Fibroblast of upper back skin (primary cell): ENCODE measurements at places on chromosomes 7 and 10.

GRCh38 chr7:129703751-129704150, 92.2 kb downstream of the NRF1 start:
- peak; percentile 33 for DNase-seq

DNA sequence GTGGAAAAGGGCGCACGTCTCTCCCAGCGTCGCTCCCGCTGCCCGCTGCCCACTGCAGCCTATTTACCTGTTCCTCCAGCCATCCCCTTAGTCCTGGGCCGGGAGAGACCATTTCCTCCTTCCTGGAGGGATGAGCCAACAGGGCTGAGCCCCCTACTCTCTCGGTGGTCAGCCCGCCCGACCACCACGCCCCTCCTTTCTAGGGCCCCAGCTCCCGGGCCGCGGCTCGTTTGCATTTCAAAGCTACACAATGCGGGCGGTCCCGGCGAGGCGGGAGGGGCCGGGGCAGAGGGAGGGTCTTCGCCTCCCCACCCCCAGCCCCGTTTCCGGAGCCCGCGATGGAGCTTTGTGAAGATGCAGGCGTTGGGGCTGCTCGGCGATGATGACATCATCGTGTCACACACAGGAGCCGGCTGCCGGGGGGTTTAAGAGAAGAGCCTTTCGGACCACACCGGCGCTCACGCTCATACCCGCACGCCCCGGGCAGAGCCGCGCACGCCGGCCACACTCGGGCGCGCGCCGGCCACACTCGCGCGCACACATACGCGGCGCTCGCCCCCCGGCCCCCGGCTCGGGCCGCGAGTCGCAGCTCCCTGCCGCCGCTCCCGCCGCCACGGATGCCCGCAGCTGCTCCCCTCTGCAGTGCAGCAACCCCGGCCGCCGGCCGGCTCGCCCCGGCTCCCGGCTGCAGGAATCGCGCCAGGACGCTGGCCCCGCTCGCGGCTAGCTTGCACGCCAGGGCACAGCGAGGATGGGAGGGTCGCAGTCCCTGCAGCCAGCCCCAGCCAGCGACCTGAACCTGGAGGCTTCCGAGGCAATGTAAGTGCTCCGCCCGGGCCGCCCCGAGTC, 107.7 kb upstream of the BTBD16 start:
- no peak for DNase-seq

- no peak for DNase-seq
Measured at GRCh38 chr7:2518737-2519118, 846 bp upstream of the LFNG start.

DNA sequence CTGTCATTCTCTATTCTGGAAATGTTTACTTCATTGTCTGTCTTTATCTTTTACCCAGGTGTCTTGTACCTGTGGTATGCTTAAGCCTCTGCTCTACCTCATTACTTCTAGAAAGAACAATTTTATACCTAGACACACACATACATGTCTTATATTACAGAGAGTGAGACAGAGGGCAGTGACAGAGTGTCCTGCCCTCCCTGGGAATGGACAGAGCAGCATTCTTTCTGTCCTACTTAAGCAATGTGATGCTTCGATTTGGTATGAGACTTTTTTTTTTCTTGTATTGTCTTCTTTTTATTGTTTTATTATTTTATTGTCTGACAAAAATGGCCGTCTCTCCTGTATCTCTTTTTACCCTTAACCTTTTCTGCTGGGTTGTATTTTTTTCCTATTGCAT, 286.1 kb downstream of the EXOC4 start:
- DNase-seq: no peak

DNA sequence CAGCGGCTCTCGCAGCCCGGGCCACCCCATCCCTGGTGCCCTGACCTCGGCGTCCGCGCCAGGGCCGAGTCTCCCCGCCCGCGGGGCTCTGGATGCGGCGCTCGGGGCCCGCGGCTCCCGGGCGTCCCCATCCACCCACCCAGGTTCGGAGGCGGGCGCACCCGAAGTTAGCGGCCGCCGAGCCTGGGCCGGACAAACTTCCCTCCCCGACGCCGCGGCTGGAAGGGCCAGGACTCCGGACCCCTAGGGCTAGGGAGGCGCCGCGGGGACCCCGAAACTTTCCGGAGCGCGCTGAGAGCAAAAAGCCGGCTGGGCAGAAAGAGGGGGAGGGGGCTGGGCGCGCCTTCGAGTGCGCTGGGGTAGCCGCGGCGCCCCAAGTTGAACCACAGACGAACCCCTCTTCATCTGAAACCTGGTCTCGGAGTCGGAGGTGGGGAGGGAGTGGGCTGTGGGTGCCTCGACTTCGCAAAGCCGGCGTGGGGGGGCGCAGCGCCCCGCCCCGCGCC, 3.7 kb upstream of the ELFN1 start:
- no peak for DNase-seq

DNA sequence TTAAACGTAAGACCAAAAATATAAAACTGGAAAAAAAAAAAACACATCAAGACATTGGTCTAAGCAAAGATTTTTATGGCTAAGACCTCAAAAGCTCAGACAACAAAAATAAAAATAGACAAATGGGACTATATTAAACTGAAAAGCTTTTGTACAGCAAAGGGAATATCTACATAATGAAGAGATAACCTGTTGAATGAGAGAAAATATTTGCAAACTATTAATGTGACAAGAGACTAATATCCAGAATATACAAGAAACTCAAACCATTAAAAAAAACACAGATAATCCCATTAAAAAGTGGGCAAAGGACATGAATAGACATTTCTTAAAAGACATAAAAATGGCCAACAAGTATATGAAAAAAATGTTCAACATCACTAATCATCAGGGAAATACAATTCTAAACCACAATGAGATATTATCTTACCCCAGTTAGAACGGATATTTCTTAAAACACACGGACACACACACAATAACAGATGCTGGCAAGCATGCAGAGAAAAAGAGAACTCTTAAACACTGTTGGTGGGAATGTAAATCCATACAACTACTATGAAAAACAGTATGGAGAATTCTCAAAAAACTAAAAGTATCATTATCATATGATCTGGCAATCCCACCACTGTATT, 28.8 kb downstream of the CNOT4 start:
- no peak for DNase-seq

DNA sequence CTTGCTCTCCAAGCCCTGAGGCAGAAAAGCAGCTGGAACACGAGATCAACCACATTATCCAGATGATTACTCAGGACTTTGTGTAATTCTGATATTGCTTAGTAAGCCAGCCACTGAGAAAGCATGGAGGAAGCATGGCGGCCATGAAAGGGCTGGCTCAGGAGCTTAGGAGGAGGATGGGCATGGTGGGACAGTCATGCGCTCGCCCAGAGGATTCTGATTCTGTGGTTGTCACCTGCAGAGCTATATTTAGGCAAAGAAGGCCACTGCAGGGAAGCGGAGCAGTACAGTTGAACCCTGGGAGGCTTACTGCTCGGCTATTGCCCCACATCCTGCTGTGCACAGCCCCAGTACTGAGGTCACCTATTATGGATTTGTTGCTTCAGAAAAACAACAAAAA, 128.8 kb upstream of the DNAJB12 start:
- DNase-seq: no peak

DNA sequence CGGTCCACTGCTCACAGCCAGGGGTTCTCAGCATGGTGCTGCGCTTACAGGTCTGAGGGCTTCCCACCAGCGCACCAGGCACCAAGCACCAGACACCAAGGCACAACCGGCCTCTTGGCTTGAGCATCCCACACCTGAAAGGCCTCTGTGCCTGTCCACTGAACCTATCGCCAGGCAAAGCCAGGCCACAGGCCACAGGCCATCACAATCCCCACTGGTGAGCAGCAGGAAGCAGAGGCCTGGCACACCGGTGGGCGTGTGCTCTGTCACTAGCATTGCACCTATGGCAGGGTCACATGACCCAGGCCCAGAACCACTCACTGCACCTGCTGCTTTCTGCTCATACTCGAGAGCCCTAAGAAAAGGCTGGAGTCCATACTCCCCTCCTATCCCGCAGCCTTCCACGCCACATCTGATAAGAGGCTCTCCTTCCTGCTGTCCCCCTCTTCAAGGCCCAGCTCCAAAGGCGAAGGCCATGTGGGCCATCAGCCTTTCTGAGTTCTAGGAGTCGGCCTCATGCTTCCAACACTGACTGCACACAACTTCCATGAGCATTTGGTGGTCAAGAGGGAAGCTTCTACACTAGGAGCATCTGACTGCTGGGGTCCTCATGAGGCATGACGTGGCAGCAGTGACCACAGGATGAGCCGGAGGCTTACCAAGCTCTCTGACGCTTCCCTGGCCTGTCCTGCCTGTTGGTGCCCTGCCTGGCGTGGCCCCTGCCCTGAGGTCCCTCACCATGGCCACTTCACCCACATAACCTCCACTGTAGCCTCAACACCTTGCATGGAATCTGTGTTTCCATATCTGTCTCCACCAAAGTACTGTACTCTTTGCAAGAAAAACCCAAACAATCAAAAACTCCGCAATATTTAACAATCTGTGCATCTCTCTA, 166.3 kb downstream of the TNS3 start:
- DNase-seq: no peak

DNA sequence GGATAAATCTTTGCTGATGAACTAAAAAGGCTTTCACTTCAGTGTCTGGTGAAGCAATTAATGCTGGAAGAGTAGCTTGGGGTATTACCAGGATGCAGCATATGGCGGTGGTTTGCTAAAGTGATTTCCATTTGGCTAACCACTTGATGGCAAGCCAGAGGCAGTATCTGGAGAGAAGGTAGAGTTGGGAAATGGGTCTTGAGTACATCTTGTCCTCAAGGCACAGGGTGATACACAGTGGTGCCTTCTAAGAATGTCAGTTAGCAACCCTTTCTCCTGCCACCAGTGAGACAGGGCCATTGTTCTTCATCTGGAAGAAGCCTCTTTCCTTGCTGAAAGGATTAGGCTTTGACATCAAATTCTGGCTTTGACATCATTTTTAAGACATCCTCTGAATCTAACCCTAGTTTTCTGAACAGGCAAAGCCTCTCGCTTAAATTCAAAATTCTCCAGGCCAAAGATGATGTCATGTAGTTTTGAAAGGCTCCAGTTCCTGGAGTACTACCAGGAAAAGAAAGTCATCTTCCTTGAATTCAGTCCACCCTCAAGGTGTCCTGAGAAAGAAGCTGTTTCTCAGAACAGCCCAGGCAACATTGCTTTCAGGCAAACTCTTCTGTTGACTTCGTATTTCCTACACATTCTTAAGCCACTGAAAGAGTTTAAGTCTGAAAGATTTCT, 162.4 kb downstream of the ARID5B start:
- DNase-seq: peak; percentile 47

- no peak for DNase-seq
Measured at GRCh38 chr7:121489440-121489839, 93.3 kb upstream of the FAM3C start.

- peak; percentile 78 for DNase-seq
Measured at GRCh38 chr7:113710310-113711096, 208.3 kb downstream of the PPP1R3A start.

- no peak for DNase-seq
Measured at GRCh38 chr7:77454802-77455201, 38.7 kb upstream of the GSAP start.

- DNase-seq: no peak
Measured at GRCh38 chr10:109920016-109920415, 3.3 kb downstream of the XPNPEP1 start.

DNA sequence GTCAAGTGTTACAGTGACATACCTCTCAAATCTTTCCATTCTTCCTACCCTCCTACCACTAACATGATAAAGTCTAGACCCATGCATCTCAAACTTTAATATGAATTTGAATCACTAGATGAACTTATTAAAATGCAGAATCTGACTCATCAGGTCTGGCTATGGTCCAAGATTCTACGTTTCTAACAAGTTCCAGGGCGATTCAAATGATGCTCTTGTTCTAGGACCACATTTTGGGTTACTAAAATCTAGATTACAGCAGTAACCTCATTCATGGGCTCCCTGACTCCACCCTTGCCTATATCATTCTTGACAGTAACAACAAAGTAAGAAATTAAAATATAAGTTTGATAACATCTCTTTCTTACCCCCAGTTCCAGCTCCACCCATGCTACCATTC, 124.8 kb upstream of the LSM8 start:
- DNase-seq: no peak

GRCh38 chr10:69817078-69817581, 15.4 kb downstream of the COL13A1 start:
- no peak for DNase-seq

- no peak for DNase-seq
Measured at GRCh38 chr7:53542157-53542556, 506.7 kb downstream of the POM121L12 start.

GRCh38 chr7:159031750-159032149, 112.9 kb downstream of the VIPR2 start:
- no peak for DNase-seq

- no peak for DNase-seq
Measured at GRCh38 chr10:121291823-121292222, 306.4 kb downstream of the FGFR2 start.

DNA sequence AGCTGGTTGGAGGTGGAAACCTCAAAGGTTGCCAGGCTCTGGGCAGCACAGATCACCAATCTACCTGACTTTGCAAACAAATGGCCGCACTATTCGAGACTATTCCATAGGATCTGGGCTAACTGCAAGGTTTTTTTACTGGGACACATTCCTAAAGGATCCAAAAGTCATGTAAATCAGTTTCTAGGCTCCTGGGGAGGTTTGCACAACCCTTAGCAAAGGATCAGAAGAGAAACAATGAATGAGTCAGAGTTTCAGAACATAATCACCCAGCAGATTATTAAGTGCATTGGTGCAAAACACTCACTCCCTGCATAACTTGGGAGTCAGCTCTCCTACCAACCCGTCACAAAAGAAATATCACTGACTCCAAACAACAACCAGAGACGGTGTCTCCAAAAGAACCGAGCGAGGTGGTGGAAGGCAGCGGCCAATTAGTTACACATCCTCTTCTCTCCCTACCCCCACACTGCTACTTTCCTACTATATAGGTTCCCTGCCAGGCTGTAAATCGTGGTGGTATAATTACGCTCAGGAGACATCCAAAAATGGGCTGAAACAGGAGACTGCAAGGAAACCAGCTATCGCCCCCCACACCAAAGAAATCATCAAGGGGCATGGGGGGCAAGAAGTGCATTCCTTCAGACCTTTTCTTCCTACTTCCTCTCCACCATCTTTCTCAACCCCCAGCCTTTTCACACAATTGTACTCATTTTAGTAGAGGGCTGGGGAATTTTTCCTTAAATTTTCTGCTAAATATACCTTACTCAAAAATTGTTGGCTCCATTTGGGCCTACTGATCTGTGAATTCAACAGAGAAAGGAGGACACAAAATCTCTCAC, 3.2 kb downstream of the UBE2H start:
- DNase-seq: peak; percentile 82

GRCh38 chr7:139362302-139362701, 2.6 kb downstream of the LUC7L2 start:
- no peak for DNase-seq
